AG04449 (cell line): ENCODE measurements at places on chromosomes 6 and 20.

GRCh38 chr6:52127957-52128356 lies 40.5 kb upstream of the PKHD1 start:
- DNase-seq: no peak

GRCh38 chr20:17874271-17875105 lies 94.1 kb downstream of the SNX5 start:
- no peak for DNase-seq

- no peak for DNase-seq
Measured at GRCh38 chr20:45407067-45407745, 883 bp upstream of the DBNDD2 start.

DNA sequence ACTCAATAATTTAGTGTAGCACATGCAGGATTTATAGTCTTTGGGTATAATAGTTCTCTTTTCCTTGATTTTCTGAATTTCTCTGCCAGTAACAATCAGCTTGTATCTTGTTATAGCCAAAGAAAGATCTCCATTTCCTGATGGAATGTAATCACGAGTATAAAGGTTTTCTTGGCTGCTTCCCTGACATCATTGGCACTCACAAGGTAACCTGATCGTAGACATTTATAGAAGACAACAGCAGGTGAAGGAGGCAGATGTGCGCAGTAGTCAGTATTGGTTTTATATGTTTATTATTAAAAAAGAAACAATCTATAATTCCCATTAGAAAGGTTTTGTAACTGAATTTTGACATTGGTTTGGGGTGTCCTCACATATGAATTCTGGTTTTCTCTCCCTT lies 44.3 kb upstream of the SYNJ2 start:
- no peak for DNase-seq

GRCh38 chr20:18588574-18588933 lies 700 bp downstream of the DTD1 start:
- no peak for DNase-seq

DNA sequence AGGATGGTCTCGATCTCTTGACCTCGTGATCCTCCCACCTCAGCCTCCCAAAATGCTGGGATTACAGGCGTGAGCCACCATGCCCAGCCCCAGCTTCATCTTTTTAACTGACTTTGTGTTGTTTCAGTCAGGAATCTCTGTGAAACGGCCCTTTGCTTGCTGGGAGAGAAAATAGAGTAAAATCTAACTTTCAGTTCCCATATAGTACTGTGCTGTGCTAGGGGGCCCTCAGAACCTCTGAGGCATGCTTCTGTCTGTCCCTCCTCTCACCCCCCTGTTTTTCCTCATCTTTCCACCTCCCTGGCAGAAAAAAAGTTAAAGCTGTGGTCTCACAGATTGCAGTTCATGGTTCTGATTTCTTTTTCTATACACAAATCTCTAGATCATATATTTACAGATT lies 48.4 kb downstream of the LRP11 start:
- no peak for DNase-seq

- no peak for DNase-seq
Measured at GRCh38 chr6:9540534-9541126, 874.2 kb downstream of the TFAP2A start.

GRCh38 chr6:157823528-157824370 lies 703 bp downstream of the SNX9 start:
- no peak for DNase-seq

DNA sequence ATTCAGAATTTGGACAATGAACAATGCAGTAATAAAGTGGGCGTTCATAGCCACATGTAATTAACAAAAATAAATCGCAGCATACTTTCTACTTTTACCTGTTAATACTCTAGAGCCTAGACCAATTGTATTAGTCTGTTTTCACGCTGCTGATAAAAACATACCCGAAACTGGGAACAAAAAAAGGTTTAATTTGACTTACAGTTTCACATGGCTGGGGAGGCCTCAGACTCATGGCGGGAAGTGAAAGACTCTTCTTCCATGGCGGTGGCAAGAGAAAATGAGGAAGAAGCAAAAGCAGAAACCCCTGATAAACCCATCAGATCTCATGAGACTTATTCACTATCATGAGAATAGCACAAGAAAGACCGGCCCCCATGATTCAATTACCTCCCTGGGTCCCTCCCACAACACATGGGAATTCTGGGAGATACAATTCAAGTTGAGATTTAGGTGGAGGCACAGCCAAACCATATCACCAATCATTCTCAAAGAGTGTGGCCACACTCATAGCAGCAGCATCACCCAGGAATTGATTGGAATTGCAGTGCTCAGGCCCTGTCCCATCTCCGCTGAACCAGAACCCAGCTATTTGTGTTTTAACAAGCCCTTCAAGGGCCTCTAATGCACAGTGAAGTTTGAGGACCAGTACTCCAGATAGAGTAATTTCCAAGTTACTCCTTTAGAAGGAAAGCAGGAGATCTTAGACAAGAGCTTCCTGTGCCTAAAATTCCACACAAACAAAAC lies 650.0 kb downstream of the KIF16B start:
- no peak for DNase-seq

- no peak for DNase-seq
Measured at GRCh38 chr20:1803061-1803931, 91.9 kb upstream of the SIRPA start.

GRCh38 chr6:6772751-6773150 lies 184.2 kb downstream of the LY86 start:
- DNase-seq: no peak

DNA sequence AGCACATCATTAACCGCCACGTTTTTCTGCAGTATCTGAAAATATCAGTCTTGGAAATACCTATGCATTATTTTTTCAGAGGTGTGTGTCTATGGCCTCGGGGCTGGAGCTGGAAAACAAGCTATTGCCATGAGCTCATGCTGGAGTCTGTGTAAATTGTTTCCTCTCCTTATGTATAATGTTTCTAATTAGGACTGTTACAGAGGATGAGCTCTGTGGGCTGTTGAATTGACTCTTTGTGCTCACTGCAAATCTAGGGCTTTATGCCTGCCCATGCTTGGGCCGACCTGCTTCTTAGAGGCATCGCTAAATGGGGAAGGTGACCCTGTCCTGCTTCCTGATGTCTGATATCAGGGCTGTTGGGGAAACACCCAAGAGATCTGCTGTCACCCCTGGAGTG lies 80.8 kb upstream of the SLC22A16 start:
- DNase-seq: no peak

DNA sequence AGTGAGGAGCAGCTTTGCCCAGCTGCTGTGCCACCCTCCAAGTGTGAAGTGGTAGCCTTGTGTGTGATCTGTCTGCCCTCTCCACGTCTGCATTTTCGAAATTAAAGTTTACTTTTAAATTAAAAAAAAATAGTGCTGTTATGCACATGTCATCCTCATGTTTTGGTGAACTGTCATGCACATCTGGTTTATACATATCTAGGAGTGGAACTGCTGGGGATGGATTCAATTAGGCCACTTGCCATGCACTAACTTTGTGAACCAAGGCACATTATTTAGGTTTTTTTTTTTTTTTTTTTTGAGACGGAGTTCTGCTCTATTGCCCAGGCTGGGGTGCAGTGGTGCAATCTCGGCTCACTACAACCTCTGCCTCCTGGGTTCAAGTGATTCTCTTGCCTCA lies 3.6 kb downstream of the GTSF1L start:
- DNase-seq: no peak

GRCh38 chr6:149964308-149965193 lies 808 bp downstream of the ULBP1 start:
- DNase-seq: no peak

- no peak for DNase-seq
Measured at GRCh38 chr6:33590531-33591198, 10.6 kb upstream of the BAK1 start.

DNA sequence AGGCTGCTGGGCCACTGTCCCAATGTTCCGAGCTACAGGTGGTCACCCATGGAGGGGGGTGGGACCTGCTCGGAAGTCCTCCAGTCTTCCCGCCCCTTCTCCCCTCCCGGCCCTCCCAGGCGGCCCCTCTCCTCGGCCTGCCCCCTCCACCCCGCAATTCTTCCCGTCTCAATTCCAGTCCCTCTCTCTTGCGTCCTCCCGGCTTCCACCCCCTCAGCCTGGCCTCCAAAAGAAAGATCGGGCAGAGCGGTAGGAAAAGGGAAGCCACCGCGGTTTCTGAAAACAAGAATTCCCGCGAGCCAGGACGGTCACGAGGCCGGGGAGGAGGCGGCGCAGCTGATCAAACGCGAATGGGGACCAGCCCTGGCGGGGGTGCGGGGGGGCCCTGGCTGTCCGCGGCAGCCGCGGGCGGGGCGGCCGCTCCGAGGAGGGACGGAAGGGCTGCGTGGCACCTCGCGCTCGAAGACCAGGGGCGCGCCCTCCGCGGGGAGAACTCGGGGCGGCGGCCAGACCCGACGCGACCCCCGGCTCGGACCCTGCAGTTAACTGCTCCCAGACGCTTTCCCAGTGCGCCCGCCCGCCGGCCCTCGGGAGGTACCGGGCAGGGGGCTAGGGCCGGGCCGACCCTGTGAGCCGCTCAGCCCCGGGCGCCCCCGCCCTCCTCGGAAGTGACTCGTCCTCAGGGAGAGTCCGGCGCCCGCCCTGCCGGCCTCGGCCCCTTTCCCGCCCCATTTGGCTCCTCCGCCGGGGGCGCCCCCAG lies 1.0 kb downstream of the PXDC1 start:
- no peak for DNase-seq

DNA sequence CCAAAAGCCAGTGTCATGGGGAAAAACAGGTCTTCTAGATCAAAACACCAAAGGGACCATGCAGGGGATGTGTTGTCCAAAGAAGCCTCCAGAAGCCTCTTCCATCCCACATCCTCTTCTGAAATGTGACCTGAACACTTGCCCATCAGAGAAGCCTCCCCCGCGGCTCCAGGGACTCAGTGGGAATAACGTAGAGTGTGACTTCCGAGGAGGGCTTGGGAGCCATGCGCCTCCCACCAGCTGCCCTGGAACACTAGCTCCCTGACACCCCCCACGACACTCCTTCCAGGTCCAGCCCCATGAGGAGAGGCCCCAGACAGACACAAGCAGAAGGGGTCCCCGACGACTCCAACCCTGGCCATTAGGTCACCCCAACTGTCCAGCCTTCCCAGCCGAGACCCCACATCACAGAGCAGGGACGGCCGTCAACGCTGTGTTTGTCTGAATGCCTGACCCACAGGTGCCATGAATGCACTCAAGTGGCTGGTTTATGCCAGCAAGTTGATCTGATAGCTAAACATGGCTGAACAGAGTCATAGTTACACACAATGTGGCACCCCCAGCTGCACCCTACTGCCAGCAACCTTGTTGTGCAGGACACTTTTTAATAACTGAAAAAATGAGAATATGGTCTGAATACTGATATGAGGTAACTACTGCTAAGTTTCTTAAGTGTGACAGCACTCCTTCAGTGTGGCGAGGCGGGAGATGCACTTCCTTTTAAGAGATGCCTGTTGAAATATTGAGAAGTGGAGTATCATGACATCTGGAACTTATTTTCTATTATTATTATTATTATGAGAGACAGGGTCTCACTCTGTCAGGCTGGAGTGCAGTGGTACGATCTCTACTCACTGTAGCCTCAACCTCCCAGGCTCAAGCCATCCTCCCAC lies 58.0 kb downstream of the GINS1 start:
- no peak for DNase-seq

DNA sequence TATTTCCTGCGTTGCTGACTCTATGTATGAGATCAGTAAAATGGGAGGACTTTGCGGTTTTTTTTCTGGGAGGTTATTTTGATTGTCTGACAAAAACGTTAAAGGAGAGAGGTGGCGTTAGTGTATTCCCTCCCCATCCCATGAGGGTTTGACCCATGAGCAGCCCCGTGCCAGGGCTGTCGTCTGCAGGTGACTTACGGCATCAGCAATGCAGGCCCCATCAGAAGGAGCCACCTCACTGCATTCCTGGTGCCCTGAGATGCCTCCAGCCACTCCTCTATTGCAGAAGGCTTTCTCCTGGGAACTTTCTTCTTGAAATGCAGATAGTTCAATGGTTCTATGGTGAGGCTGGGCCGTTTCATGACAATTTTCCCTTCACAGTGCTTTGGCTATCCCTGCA lies 149.3 kb downstream of the TTLL2 start:
- no peak for DNase-seq

DNA sequence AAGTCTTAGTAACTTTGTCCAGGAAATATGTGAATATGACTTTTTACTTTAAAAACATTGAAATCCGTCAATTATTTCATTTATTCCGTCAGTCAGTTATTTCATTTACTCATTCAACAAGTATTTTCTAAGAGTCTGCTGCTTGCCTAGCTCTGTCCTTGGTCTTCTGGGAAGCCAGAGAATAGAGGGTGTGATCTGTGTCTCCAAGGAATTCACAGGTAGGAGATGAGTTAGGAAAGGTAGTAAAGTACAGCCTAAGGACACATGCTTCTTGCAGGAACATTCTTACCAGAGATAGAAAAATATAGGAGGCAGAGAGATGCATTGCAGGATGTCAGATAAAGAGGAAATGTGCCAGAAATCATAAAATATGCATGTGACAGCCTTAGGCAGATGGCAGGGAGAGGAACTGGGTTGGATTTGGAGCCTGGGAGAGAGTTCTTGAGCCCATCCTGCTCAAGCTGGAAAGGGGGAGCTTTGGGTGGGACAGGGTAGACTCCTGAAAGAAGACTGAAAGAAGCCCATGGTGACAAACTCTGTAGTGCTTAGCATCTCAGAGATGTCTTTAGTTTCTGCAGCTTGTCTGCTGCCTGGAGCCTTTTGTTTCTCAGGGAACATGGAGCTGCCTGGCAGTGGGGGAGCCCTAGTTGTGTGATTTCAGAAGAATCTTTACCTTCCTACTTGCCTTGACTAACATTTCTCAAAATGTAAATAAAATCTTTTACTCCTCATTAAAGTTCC lies 3.5 kb downstream of the SH3BGRL2 start:
- no peak for DNase-seq

- no peak for DNase-seq
Measured at GRCh38 chr6:43945768-43946080, 175.7 kb downstream of the VEGFA start.

- DNase-seq: no peak
Measured at GRCh38 chr20:36107881-36108280, 46.7 kb upstream of the EPB41L1 start.

- no peak for DNase-seq
Measured at GRCh38 chr6:78530208-78530607, 337.1 kb upstream of the IRAK1BP1 start.

GRCh38 chr20:34049389-34049788 lies 55.7 kb downstream of the RALY start:
- DNase-seq: no peak

DNA sequence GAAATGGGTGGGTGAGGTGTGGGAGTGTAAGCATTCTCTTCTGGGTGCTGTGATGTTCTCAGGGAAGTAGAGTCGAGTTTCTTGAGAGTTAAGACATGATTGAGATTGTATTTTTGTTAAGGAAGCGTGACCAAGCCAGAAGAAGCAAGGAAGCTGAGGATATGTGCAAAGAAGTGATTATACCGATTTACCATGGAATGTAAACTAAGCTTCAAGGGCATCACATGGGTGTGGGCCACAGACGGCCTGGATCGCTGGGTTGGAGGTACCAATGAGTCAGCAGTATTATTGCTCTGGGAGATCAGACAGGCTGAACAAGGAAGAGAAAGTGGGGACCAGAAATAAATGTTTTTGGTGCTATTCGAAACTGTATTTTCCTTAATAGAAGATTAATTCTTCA lies 184.1 kb upstream of the GMDS start:
- DNase-seq: peak; percentile 57

- DNase-seq: no peak
Measured at GRCh38 chr6:136467186-136467585, 83.0 kb downstream of the MAP7 start.
